Thoracic aorta (tissue), 2 donors: ENCODE measurements at places on chromosomes 2 and 18. TPM values are rescaled to one million over a fixed set of nuclear protein-coding genes. Genes with fewer than 3 reads are reported as not detected.

Gene REG3A
- total RNA-seq: 8.3 TPM

Gene SULT1C4
- not detected for total RNA-seq

Gene UGT1A3
- not detected for total RNA-seq

Gene COL6A3
- 118 TPM for total RNA-seq

Gene CELF4
- total RNA-seq: not detected

Gene FER1L5
- not detected for total RNA-seq

- DNase-seq: no peak
- H3K4me3 ChIP-seq: no peak overlapping the region
- no peak overlapping the region for H3K27ac ChIP-seq
- H3K36me3 ChIP-seq: no peaks in the 10 kb centered on the region
Observed at GRCh38 chr2:29691391-29691950, 229.9 kb downstream of the ALK start.

- no peaks in the 10 kb centered on the region for H3K4me1 ChIP-seq
- H3K27ac ChIP-seq: no peak overlapping the region
- no peak for DNase-seq
- no peak overlapping the region for H3K4me3 ChIP-seq
Observed at GRCh38 chr2:60302377-60303126, 250.9 kb downstream of the BCL11A start.

- DNase-seq: no peak
- no peaks in the 10 kb centered on the region for H3K4me1 ChIP-seq
- no peak overlapping the region for H3K27ac ChIP-seq
- no peaks in the 10 kb centered on the region for H3K36me3 ChIP-seq
- H3K4me3 ChIP-seq: no peak overlapping the region
Observed at GRCh38 chr2:195009202-195009601, 647.8 kb upstream of the SLC39A10 start.

GRCh38 chr2:71713581-71714580 is 260.5 kb downstream of the DYSF start:
- peak overlapping the region; percentile 62 for H3K27ac ChIP-seq
- H3K4me3 ChIP-seq: no peak overlapping the region
- peaks cover 82% of the 10 kb centered on the region for H3K4me1 ChIP-seq
- DNase-seq: no peak

DNA sequence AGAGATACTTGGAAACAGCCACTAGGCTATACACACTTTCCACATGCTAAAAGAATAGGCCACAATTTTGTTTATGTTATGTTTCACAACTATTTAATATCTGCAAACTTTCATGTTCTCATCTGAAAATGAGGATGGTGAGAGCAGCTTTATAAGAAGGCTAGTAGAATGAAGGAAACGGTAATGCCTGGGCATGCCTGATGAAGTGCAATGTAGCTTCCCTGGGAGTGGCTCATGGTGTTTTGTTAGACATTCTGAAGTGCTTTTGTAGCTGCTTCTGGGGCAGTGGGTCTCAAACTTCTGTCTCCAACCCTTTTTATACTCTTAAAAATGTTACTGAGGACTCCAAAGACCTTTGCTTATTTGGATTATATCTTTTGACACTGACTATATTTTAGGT is 193.3 kb upstream of the VWC2L start:
- H3K27me3 ChIP-seq: no peaks in the 10 kb centered on the region
- H3K36me3 ChIP-seq: no peaks in the 10 kb centered on the region
- no peaks in the 10 kb centered on the region for H3K4me1 ChIP-seq
- H3K27ac ChIP-seq: no peak overlapping the region
- DNase-seq: no peak

GRCh38 chr2:171342067-171342413 is 91.8 kb downstream of the METTL8 start:
- peaks cover 11% of the 10 kb centered on the region for H3K4me1 ChIP-seq
- no peaks in the 10 kb centered on the region for H3K36me3 ChIP-seq
- H3K27ac ChIP-seq: no peak overlapping the region
- no peak overlapping the region for H3K4me3 ChIP-seq

DNA sequence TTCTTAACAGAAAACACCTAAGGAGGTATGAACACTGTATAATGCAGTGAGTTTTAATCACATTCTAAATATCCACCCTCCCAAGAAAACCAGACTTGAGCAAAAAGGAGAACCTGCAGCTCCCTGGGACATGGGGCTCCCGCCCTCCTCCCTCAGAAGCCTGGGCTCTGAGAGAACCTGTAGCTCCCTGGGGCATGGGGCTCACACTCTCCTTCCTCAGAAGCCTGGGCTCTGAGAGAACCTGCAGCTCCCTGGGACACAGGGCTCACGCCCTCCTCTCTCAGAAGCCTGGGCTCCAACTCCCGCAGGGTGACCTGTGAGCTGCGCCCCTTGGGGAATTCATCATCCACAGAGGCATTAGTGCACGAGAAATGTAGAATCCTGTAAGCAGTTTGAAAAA is 222.9 kb downstream of the SNTG2 start:
- H3K27me3 ChIP-seq: no peaks in the 10 kb centered on the region
- H3K4me1 ChIP-seq: no peaks in the 10 kb centered on the region
- DNase-seq: no peak
- H3K4me3 ChIP-seq: no peak overlapping the region
- no peak overlapping the region for H3K27ac ChIP-seq

DNA sequence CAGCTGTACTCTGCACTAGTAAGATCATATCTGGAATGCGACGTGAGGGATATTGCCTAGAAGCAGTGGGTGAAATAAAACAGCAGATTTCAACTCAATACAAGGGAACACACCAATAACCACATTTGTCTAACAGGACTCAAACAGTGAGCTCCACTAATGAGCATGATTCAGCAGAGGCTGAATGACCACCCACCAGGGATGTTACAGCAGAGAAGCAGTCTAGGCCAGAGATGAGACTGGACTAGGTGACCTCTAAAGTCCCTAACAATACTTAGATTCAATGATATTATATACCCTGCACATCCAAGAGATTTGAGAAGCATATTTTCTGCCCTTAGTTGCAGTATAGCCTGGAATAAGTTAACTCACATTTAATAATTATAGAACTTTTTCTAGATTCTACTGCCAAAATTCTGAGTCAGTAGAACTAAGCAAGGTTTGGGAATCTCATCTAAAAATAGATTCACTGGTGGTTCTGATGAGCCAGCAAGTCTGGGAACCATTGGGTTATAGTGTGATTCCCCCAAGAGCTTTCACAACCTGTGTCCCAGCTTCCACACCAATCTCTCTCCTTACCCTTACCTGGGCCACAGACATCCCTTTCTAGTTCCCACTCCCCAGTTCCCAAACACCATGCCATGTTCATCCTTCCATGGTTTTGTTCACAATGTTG is 6.3 kb downstream of the THOC1 start:
- no peaks in the 10 kb centered on the region for H3K27me3 ChIP-seq
- H3K36me3 ChIP-seq: peaks cover 29% of the 10 kb centered on the region
- peaks cover 7% of the 10 kb centered on the region for H3K4me1 ChIP-seq
- no peak overlapping the region for H3K27ac ChIP-seq

GRCh38 chr2:28382755-28383154 is 9.9 kb upstream of the FOSL2 start:
- no peaks in the 10 kb centered on the region for H3K27me3 ChIP-seq
- DNase-seq: no peak
- H3K4me3 ChIP-seq: no peak overlapping the region
- H3K4me1 ChIP-seq: peaks cover 5% of the 10 kb centered on the region
- no peak overlapping the region for H3K27ac ChIP-seq
- no peaks in the 10 kb centered on the region for H3K36me3 ChIP-seq

GRCh38 chr18:55623626-55624025 is 35.6 kb upstream of the TCF4 start:
- H3K27ac ChIP-seq: no peak overlapping the region
- H3K27me3 ChIP-seq: no peaks in the 10 kb centered on the region
- no peaks in the 10 kb centered on the region for H3K4me1 ChIP-seq
- H3K4me3 ChIP-seq: no peak overlapping the region
